ENCODE measurements at places on chromosomes 3 and 15.

DNA sequence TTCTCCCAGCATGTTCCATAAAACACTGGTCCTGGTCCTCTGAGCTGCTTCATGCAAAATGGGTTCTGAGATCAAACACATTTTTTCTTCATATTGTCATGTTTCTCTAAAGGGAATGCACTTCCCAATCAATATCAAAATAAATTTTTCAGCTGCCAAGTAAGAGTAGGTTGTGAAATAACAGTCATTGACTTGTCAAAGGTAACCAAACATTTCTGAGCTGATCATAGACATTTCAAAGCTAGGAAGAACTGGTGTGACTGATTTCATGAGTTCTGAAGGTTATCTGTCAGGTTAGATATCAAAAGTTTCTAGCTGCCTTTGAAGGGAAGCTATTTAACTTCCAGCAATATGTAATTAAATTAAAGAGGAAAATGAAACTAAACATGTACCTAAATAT is 770.9 kb downstream of the TBL1XR1 start:
- DNase-seq = no peak

- DNase-seq = no peak
Measured at GRCh38 chr3:81300324-81300927, 461.0 kb downstream of the GBE1 start.

DNA sequence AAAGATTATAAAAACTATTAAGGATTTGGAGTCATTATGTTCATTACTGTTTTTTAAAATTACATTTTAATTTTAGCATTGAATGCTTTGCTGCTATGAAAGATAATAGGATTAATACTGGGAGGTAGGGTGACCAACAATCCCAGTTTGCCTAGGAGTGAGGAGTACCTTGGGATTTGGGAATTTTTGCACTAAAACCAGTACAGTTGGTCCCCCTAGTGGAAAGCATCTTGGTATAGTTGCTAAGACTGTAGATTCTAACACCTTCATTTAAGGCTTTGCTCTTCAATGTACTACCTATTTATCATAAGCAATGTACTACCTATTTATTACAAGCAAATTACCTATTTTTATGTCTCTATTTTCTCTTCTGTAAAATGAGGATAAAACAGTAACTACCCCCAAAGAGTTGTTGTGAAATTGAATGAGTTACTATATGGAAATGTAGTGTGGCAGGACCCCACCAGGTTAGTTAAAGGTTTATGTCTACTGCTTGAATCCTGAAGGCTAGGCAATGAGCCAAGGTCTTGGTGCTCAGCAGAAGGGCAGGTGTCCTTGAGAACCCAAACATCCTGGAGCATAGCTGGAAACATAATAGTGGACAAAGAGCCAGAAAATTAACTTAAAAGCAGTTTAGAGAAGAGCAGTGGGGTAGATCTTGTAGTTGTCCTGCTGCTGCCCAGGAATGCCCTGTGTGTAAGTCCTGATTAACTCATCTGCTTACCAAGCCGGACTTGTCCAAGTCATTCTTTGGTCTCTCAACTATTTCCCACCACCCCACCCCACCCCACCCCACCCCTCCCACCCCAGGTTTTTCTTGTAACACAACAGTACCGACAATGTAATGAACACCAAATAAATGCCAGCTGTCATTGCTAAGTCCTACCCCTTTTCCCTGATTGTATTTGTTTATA is 49.2 kb upstream of the NMD3 start:
- DNase-seq = no peak

DNA sequence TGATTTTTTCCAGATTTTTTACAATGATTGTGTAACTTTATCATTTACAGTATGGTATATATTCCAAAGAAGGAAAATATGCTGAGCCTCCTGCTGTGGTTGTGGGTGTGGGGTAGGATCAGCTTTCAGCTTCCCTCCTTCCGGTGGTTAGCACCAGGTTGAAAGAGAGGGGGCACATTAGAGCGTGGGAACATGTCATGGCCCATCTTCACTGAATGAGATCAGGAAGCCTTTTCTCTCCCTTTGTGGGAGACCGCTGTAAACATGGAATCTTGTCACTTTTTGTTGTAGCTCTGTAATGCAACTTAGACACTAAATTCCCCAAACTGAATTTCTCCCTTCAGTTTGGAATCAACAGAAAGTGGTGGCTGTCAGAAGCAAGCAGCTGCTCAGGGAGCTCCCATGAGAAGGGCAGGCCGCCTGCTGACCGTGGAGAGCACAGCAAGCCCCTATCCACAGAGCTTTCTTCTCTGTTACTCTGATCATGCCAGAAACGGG is 86.7 kb upstream of the LIMD1 start:
- no peak for DNase-seq

DNA sequence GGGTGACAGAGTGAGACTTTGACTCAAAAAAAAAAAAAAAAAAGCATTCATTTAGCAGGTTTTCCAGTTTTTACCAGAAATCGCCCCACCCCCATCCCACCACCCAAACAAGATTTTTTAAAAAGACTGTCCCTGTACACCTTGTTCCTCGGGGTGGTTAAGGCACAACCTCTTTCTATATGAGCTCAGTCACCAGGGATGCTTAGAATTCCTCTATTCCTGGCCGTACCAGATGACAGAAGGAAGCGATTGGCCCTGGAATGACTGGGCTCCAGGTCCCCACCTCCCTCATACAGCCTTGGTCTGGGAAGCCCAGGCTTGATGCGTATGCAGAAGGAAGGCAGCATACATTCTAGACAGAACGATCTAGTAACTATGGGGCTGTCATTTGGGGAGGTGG is 25.6 kb downstream of the IDH2 start:
- no peak for DNase-seq

DNA sequence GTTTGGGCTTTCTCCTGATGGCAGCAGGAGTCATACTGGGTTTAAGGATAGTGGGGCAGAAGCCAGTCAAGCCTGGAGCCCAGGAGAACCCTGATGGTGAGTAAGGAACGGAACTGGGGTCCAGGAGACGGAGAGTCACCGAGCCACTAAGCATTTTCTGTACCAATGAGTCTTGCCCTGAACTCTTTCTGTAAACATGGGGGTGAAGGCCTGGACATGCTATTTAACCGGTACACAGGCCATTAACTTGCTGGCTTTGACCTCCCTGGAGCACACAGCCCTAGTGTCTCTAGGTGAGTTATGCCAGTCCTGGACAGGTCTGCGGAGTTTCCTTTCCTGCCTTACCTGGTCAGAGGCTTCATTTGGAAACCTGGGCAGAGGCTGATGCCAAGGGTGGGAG is 3.9 kb downstream of the SLC6A6 start:
- DNase-seq = no peak

DNA sequence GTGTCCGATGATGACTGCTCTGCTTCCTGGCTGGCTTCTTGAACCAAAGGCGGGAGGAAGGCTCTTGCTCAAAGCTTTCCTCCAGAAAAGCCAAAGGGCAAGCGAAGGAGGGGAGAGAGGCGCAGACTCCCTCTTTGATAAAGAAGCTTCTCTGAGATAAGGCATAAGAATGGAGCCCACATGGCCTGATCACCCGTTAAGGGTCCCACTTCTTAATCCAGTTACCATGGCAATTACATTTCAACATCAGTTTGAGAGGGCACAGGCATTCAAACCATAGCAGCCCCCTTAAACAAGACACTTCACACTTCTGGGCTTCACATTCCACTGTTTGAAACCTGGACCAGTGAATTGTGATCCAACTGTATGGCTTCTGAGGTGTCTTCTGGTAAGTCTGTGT is 8.0 kb downstream of the ABHD17C start:
- no peak for DNase-seq

GRCh38 chr3:141442446-141442845 is 44.4 kb upstream of the RASA2 start:
- DNase-seq = no peak

DNA sequence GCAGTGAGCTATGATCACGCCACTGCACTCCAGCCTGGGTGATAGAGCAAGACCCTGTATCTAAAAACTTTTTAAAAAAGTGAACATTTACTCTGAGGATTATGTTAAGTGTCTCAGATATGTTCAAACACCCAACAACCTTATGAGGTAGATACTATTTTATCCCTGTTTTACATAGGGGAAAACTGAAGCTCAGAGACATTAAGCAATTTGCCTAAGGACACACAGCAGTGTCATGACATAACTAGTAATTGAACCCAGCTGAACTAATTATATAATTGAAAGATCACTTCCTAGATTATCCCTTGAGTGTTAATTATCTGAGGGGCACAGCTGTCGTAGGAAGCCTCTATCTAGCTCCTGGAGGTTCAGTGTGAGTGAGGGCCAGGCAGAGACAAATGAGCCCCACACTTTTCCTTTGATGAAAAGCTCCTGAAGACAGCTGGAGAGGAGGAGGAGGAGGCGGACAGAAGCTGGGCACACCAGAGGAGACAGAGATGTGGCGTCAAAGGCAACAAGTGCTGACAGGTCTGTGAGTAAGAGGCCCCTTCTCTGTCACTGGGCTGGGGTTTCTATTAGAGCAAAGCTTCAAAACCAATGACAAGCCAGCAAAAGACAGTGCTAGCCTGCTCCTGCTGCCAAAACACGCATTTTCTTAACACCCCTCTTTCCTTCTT is 20.5 kb downstream of the TRH start:
- no peak for DNase-seq

DNA sequence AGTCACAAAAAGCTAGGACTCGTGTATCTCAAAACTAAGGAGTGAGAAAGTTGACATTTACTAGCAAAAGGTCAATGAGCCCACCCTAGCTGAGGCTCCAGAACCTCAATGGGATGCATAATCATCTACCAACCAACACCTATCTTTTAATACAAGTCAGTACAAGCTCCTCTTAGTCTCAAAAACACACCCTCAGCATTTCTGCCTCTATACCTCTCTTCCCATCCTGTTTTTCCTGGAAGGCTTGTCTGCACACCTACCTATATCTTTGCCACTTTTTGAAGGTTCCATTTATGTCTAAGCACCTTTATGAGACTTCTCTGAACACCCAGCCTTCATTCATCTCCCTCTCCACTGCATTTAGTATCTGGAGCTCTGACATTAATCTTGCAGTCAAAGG is 10.0 kb downstream of the WWTR1 start:
- no peak for DNase-seq

- DNase-seq = no peak
Measured at GRCh38 chr3:153282355-153282754, 120.3 kb downstream of the RAP2B start.

- no peak for DNase-seq
Measured at GRCh38 chr15:49848282-49848724, 227.5 kb downstream of the DTWD1 start.

- DNase-seq = no peak
Measured at GRCh38 chr3:16290827-16291196, 25.8 kb downstream of the OXNAD1 start.

DNA sequence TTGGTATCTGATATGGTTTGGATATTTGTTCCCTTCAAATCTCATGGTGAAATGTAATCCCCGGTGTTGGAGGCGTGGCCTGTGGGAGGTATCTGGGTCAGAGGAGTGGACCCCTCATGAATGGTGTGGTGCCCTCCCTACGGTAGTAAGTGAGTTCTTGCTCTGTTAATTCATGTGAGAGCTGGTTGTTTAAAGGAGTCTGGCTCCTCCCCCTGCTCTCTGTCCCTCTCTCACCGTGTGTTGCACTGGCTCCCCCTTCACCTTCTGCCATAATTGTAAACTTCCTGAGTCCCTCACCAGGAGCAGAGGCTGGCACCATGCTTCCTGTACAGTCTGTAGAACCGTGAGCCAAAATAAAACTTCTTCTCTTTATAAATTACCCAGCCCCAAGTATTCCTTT is 246.9 kb upstream of the AGTR1 start:
- DNase-seq = no peak

DNA sequence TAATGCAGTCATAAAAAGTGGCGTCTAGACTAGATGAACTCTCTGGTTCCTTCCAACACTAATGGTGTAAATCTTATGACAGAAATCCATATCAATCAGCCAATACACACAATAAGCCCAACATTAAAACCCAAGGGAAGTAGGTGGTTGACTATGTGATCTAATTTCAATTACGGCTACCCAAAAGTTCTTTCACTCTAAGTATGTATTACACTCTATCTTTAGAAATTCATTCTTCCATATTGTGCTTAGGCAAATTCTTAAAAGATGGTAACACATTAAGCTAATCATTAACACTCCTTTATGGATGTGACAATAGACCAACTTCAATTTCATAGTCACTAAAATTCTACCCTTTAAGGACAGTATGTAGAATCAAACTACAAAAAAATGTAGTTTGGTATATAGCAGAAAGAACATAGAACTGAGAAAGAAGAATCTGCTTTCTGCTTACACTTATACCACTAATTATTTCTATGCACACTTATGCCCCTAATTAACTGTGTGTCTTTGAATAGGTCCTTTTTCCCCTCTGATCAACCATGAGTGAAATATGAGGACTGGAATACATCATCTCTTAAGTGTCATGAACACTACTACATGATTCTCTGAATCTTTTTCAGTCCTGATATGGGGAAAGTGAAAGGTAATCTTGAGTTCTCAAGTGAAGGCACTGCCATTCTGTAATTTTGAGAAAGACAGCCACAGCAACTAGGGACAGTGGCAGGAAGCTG is 557.6 kb downstream of the IGSF11 start:
- DNase-seq = no peak

GRCh38 chr3:43102773-43103480 is 3.0 kb downstream of the POMGNT2 start:
- no peak for DNase-seq

GRCh38 chr3:123719862-123720453 is 135.1 kb upstream of the HACD2 start:
- no peak for DNase-seq

GRCh38 chr15:58423831-58424608 is 7.8 kb upstream of the LIPC start:
- no peak for DNase-seq

DNA sequence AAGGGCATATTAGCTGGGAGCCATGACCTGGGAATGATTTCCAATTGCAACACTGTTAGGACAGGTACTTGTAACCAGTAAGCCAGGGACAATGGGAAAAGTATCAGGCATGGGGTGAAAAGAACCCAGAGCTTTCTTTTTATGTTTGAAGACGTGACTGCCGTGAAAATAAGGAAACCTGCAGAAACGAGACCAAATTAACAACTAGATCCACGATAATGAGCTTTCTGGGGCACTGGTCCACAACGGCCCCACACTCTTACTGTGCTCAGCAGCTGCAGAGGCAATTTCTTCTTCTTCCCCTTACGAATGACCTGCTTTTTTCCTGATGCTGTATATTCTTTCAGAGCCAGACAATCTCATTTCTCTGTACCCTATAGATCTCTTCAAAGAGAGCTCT is 11.4 kb downstream of the C3orf49 start:
- DNase-seq = no peak

DNA sequence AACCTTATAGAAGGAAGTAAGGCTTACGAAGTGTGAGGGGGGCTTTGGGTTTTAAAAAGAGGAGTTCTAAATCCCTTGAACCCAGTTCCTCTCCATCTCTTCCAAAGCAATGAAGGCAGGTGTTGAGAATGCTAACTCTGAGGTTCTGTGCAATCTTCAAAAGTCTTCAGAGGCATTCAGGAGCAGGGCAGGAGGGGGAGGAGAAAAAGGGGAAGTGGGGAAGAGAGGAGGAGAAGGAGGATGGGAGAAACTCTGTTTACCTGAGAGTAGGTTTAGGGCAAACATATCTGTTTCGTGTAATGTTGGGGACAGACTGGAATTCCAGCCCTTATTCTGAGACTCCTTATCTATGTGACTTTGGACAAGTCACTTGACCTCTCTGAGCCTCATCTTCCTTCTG is 36.9 kb downstream of the FAM3D start:
- no peak for DNase-seq
